Cortex of kidney (tissue), 1 donor: ENCODE measurements at places on chromosomes 7 and 10.

- no peak for DNase-seq
Measured at GRCh38 chr7:23002698-23003097, 11.2 kb downstream of the HYCC1 start.

DNA sequence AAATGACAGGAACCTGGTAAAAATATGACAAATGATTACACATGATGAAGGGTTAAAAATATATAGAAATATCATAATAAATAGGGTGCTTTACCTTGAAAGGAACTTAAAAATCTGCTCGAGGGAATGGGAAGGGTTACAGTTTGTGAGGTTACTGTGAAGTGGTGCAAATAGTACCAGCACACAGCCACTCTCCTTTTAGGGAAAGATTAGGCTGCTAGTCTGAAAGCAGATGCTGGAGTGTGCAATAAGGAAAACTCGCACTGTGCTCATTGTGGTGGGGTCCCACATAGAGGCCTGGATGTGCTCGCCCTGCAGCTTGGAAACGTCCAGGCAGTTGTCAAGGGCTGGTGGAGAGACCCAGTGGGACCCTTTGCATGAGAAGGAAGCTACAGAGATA, 145.9 kb upstream of the TBX20 start:
- no peak for DNase-seq

DNA sequence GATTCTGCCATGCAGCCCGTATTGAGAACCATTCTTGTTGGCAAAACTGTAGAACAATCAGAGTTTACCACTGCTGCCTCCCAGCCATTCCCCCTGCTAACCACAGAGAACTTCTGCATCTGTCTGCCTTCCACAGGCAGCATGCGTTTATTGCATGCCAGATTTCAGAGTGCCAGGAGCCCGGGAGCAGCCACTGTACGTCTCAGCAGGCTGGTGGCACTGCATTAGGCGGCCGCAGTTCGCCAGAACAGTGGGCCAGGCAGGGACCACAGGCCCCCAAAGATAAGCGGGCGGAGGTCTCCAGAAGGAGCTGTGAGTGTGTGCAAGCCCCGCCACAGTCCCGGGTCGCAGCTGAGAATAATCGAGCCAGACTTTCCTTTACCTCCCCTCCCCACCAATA, 31.8 kb downstream of the ZNF467 start:
- DNase-seq = no peak

DNA sequence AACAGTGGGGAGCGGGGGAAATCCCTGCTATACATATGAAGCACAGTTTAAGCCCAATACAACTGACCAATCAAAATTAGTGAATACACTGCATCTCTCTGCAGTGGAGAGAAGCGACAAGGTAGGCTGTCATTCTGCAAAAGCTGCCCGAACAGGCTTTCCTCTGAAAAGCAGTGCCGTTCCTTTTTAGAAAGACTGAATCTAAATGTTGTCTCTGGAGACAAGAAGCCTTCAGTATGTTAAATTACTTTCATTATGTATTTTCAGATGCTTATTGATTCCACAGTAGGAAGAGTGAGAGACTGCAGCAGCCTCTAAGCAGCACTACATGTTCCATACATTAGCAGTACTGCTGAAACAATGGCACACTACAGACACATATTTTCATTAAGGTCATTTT, at the start of gene GPR22:
Gene GPR22, plus strand, starts transcription at position 129 of the 400 bp plus-strand sequence. CDS start 4,004 bp downstream, outside the sequence.
- no peak for DNase-seq

- no peak for DNase-seq
Measured at GRCh38 chr10:126673565-126673964, 3.1 kb upstream of the C10orf90 start.
